T-helper 22 cell (primary cell): ENCODE measurements at places on chromosomes 7 and 10.

DNA sequence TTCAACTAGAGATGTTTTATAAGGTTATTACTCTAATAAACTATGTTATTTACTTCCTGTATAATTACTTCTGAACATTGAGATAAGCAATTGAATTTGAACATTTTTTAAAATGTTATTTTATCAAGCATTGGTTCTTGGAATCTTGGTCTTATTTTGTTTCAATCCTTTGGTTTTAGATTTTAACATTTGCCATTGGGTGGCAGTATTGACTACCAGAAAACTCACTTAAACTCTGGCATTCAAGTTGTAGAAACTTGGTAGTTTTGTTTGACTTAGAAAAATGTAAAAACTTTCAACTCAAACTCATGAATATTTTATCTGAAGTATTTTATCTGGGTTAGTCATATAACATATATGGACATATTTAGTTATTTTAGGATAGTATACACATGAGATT is 48.1 kb downstream of the ATRNL1 start:
- DNase-seq, result no peak

GRCh38 chr10:63502832-63503231 is 18.4 kb upstream of the REEP3 start:
- no peak for DNase-seq

GRCh38 chr10:109824206-109824605 is 99.1 kb downstream of the XPNPEP1 start:
- no peak for DNase-seq

- DNase-seq, result no peak
Measured at GRCh38 chr10:101650863-101651262, 44.1 kb downstream of the FBXW4 start.

DNA sequence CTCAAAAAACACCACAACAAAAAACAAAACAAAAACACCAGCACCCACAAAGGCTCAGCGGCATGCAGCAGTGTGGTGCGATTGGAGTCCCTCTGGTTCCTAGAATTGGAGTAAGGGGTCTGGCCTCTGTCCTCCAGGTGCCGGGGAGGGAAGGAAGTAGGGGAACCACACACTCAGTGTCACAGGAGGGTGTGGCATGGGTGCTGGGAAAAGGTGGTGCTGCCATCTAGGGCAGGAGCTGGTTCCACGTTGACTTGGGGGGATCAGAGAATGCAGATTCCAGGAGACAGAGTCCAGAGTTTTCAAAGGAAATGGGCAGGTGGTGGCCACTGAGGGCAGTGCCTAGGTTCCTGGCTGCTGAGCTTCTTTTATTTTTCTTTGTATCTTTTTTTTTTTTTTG is 19.8 kb upstream of the WIPI2 start:
- DNase-seq, result no peak

- no peak for DNase-seq
Measured at GRCh38 chr10:16367621-16368292, 69.1 kb upstream of the PTER start.

DNA sequence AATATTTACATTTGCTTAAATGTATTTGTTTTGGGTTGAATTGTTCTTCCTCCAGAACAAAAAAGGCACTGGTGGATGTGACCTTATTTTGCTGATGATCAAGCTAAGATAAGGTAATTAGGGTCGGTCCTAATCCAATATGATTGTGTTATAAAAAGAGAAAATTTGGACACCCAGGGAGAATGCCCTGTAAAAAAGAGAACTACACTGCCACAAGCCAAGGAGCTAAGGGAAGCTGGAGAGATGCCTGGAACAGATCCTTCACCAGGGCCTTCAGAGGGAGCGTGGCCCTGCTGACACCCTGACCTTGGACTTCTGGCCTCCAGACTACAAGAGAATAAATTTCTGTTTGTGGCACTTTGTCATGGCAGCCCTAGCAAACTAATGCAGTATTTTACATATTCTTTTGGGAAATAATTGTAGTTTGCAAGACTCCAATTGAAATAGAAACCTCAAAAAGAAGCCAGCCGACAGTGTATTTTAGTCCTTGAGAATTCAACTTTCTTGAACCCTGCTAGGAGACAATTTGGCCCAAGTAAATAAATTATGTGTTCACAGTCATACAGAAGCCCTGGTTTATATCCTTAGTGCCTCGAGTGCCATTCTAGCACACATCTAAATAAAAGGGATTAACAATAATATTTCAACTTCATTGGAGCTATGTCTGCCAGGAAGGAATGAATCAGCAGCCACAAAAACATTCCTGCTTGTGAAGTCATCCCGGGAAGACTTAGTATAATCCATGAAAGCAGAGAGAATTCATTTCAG is 164.6 kb downstream of the PKD1L1 start:
- no peak for DNase-seq

- DNase-seq, result no peak
Measured at GRCh38 chr10:78602201-78602932, 466.4 kb upstream of the ZMIZ1 start.

GRCh38 chr10:121698336-121698735 is 100.1 kb upstream of the FGFR2 start:
- no peak for DNase-seq

GRCh38 chr7:155020996-155021395 is 18.1 kb upstream of the PAXIP1 start:
- no peak for DNase-seq

DNA sequence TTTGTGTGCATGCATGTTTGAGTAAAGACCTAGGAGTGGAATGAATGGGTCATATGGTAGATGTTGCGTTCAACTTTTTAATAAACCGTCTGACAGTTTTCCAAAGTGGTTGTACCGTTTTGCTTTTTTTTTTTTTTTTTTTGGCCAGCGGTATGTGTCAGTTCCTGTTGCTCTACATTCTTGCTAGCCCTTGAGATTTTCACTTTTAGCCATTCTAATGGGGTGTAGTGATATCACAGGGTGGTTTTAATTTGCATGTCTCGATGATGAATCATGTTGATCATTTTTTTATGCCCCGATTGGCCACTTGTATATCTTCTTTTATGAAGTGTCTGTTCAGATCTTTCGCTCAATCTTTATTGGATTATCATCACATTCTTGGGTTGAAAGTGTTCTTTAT is 320.7 kb downstream of the CAMK1D start:
- no peak for DNase-seq

DNA sequence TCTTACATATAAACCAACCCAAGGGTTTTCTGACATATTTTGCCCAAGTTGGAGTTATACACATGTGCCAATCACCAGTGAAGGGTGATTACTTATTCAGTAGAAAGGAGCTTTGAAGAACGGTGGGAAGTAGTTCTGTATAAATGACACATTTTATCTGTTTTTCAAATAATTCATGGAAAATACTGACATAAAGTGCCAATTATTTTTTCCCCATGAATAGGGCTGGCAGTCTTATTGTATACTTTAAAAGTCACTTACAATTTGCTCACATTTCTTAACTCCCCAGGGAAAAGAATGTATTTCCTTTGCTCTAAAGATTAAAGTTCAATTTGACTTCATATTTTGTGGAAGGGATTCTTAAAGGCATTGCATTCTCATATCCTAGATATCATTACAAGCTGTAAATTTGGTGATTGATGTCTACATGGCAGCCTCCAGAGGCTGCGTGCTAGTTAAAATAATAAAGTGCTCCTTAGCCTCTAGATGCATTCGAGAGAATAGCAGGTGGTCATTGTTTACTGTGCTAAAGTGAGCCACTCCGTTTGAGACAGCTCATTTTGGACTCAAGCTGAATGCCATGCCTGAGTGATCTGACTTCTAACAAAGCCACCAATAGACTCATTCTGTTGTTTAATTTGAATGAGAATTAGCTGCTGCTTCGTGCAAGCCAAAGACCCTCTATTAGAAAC is 148.8 kb upstream of the NRP1 start:
- DNase-seq, result no peak

- DNase-seq, result no peak
Measured at GRCh38 chr7:40244226-40244625, 109.4 kb downstream of the SUGCT start.

GRCh38 chr10:130141878-130142277 is 5.7 kb downstream of the GLRX3 start:
- DNase-seq, result no peak

GRCh38 chr10:94358480-94358879 is 4.3 kb downstream of the NOC3L start:
- DNase-seq, result no peak

DNA sequence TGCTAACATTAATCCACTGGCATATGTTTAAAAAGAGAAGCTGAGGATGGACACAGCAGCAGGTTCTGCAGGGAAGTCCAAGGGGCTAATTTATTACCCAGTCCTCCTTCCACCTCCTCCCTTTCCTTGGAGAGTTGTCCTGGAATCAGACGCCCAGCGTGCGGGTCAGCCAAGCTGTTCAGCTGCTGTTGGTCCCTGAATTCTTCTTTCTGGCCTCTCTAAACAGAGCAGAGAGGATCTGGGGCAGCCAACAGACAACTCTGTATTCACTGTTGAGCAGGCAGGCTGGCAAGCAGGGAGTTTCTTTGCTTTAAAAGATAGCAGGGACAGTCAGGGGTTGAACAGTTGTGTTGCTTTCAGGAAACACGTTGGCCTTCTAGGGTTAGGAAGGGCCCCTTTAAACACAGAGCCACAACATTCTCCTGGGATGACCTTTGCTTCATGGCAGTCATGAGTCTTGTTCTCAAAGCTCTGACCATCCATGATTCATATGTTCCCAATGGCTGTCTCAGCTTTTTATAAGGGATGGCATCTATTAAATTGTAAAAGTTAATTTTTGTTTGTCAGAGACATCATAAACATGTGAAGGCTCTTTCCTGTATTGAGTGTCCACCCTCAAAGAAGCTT is 217.0 kb downstream of the CREB5 start:
- no peak for DNase-seq

- no peak for DNase-seq
Measured at GRCh38 chr7:46146454-46147255, 225.6 kb upstream of the IGFBP3 start.

GRCh38 chr7:37675749-37676148 is 7.8 kb upstream of the GPR141 start:
- DNase-seq, result no peak

DNA sequence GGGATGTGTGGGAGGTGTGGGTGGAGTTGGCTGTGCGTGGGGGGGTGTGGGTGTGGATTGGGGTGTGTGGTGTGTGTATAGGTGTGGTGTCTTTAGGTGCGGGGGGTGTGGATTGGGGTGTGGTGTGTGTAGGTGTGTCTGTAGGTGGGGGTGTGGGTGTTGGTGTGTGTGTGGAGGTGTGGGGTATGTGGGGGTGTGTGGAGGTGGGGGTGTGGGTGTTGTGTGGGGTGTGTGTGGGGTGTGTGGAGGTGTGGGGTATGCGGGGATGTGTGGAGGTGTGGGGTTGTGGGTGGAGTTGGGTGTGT is 33.9 kb downstream of the SPDYE17 start:
- DNase-seq, result no peak

GRCh38 chr7:117682681-117683385 is 190.4 kb downstream of the CTTNBP2 start:
- DNase-seq, result no peak

GRCh38 chr7:1326511-1326785 is 93.8 kb downstream of the UNCX start:
- DNase-seq, result no peak

GRCh38 chr10:31134311-31134952 is 102.8 kb upstream of the ZNF438 start:
- no peak for DNase-seq

- no peak for DNase-seq
Measured at GRCh38 chr10:50361946-50362345, 110.6 kb upstream of the ASAH2 start.

DNA sequence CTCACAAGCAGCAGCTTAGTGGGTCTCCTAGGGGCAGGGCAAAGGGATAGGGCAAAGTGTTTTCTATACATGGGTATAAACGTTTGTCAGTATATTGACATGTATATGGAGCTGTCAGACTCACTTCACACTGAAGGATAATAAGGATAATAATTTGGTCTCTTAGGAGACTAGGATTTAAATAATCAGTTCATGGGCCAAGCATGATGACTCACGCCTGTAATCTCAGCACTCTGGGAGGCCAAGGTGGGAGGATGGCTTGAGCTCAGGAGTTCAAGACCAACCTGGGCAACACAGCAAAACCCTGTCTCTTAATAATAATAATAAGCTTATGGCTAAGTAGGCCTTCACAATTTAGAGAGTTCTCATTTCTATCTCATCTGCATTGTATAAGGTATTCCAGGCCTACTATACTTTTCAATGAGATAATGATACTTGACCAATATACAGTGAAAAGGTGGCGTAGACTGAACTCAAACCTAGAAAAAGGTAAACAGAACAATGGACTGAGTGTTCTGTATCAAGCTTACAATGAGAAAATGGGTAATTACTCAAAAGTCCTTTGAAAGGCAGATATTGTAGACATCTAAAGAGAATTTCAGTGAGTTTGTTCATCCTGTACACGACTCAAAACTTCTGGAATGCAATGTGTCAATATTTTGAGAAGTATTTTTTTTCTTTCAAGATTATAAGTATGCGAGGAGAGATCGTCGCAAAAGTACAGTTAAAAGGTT is 7.0 kb downstream of the GSAP start:
- DNase-seq, result no peak

DNA sequence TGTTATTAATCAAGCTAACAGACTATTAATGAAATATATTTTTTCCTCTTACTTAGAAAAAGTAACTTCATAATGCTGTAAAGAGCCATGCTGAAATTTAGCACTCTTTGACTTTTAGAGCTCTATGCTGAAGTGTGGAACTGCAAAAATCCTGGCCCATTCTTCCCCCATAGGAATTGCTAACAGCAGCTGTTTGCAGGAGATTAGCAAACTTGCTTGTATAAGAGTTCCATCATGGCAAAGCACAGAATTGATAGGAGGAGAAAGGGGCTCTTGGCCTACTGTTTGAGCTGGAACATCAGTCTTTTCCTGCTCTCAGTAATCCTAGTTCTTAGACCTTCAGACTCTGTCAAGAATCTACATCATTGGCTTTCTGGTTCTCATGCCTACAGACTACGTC is 18.3 kb upstream of the GNAT3 start:
- DNase-seq, result no peak

DNA sequence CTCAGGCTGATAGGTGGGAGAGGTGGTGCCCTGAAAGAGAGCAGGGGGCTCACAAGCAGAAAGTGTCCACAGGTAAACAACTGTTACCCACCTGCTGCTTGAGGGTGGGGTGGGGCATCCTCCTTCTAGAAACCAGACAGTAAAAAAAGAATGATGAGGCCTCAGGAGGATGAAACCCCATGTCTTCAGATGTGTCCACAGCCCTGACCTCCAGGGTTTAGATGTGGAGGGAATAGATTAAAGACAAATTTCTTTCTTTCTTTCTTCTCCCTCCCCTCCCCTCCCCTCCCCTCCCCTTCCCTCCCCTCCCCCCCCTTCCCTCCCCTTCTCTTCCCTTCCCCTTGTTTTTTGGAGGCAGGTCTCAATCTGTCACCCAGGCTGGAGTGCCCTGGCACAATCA is 333.5 kb upstream of the NUPR2 start:
- no peak for DNase-seq
